ENCODE measurements at places on chromosomes 2 and 18.

GRCh38 chr2:23323917-23324680 lies 60.9 kb upstream of the KLHL29 start:
- ATAC-seq, result no peak

GRCh38 chr2:199136681-199137080 lies 321.1 kb downstream of the SATB2 start:
- ATAC-seq, result no peak

GRCh38 chr18:36095936-36096519 lies 28.7 kb upstream of the RPRD1A start:
- no peak for ATAC-seq

GRCh38 chr2:182682210-182682609 lies 33.8 kb upstream of the DNAJC10 start:
- ATAC-seq, result no peak

GRCh38 chr2:198638577-198638976 lies 819.2 kb downstream of the SATB2 start:
- no peak for ATAC-seq

DNA sequence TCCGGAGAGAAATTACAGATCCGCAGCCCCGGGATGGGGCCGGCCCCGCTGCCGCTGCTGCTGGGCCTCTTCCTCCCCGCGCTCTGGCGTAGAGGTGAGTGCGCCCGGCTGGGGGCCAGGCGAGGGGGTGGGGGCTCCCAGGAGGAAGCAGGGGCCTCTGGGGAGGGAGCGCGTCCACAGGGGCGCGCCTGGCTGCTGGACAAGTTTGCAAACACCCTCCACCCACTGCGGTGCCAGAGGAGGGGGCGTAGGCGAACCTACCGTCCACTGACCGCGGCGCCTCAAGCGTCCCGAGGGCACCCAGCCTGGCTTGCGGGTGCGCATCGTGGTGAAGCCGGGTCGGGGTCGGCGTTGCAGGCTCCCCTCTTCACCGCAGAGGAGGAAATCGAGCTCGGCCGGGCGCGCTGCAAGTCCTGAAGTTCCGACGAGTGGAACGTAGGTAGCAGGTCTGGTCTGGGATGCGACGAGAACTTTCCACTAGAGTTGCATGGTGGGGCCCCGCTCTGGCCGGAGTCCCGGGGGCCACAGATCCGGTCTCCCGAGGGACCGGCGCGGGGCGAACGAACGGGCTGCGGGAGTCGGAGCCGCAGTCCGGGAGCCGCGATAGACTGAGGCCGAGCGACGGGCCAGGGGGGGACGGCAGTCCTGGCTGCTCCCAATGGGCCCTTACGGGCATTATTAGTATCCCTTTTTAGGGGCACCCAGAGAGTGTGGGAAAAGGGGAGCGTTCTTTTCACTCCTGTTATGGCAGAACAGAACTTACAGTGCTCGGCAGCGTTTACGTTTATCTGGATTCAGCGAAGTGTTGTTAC lies 502 bp downstream of the MERTK start:
- peak; percentile 34 for ATAC-seq

- ATAC-seq, result no peak
Observed at GRCh38 chr2:141911485-141912066, 219.2 kb downstream of the LRP1B start.

GRCh38 chr2:109284826-109285225 lies 155.8 kb downstream of the SH3RF3 start:
- no peak for ATAC-seq

- peak; percentile 27 for ATAC-seq
Observed at GRCh38 chr2:186429104-186429503, 57.0 kb upstream of the ZC3H15 start.

DNA sequence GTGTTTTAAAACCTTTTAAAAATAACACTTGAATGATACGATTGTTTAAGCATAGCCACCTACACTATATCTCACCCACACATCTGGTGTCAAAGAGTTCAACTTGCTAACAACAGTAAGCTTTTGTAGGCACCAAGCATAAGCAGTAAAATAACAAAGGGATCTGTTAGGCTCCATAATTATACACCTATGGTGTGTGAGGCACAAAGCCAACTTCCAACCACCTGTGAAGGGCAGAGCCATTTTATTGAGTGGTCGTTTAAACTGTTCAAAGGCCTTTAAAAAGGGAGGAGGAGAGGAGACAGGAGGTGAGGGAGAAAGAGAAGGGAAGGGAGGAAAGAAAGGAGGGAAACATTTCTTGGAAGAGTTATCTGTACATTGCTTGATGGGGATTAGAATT lies 27.9 kb downstream of the NEMP2 start:
- no peak for ATAC-seq

DNA sequence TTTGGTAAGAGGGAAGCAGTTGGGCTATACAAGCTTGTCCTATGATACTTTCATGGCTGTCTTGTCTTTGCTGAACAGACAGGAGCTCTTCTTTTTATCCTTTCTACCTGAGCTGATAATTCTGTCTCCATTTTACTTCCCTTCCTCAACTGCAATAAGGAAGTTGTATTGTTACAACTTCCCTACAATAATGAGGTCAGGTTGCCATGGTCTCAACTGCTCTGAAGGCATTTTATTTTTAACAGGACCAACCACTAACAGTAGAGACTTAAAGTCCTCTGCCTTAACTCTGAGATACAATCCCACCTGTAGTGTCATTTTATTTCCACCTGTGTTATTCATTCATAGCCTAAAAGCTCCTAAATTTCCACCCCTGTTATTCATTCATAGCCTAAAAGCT lies 118.6 kb upstream of the PGAP1 start:
- ATAC-seq, result no peak

- ATAC-seq, result no peak
Observed at GRCh38 chr18:9575558-9575957, 38.8 kb downstream of the PPP4R1 start.

DNA sequence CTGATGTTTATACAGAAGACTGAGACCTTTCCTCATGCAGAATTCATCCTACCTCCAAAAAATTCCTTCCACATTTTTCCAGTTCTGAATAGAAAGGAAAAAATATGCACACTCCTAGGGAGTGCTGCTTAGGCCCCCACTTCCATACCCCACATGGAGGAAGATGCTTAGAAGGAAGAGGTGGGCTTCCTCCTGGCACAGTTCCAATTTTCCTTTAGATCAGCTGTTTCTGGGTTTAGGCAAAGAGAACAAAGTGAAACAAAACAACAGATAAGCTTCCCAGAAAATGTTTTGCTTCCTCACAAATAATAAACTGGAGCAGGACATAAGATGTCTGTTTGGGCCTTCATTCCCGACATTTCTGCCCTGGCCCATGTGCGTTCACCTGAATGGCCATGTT lies 172.6 kb downstream of the PRPF40A start:
- no peak for ATAC-seq

GRCh38 chr2:130767408-130767775 lies 12.1 kb downstream of the AMER3 start:
- ATAC-seq, result no peak

DNA sequence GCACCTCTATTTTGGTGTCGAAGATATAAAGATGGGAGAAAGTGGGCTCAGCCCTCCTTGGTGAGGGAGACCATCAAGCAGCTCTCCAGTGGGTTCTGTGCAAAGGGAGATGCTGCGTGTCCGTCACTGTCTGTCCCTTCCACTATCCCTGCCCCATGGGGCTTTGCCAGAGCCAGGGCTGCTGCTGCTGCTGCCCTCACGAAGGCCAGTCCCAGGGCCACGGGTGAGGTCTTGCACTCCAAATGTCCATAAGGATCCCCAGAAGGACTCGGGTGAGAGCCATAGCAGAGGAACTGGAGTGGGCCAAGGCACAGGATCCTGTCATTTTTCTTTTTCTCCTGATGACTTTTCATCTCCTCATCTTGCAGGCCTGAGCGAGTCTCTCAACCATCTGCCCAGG lies 3.7 kb upstream of the DIPK1C start:
- no peak for ATAC-seq

DNA sequence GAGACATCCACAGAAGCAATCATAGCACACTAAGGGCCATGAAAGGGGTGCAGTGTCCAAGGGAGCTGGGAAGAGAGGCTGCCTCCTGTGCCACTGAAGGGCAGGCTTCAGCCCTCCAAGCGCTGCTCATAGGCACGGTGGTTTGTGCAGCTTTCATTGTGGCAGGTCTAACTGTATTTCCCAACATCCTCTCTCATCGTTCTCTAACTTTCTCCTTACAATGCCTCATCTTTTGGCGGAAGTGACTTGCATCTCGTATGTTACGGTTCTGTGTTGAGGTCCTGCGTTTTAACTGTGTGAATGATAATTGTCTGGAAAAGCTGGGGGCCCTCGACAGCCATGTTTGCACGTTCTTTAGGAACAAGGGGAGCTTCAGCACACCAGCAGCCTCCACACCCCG lies 213.9 kb downstream of the GBX2 start:
- no peak for ATAC-seq

GRCh38 chr2:147530033-147530432 lies 314.8 kb upstream of the ACVR2A start:
- no peak for ATAC-seq

- no peak for ATAC-seq
Observed at GRCh38 chr18:74419761-74420160, 37.3 kb downstream of the DIPK1C start.

Data from activated CD4-positive, CD25-positive, alpha-beta regulatory T cell treated with anti-CD3 and anti-CD28 coated beads, Interleukin-2, amount 50 U/mL, for 24 hours (primary cell).